Brain (organoid and tissue), 16 donors: ENCODE measurements at places on chromosomes 3 and 15. TPM values are rescaled to one million over a fixed set of nuclear protein-coding genes. Genes with fewer than 3 reads are reported as not detected.

The KLF15 gene
- polyA plus RNA-seq, result 11.0 TPM

The AMT gene
- 2.7 TPM for polyA plus RNA-seq

The GPR156 gene
- polyA plus RNA-seq, result not detected

The ANKRD63 gene
- not detected for polyA plus RNA-seq

The SLC28A1 gene
- not detected for polyA plus RNA-seq

The LYZL4 gene
- not detected for polyA plus RNA-seq

The LRRIQ4 gene
- not detected for polyA plus RNA-seq

The PCSK6 gene
- polyA plus RNA-seq, result 31.9 TPM

The KAT2B gene
- polyA plus RNA-seq, result 6.8 TPM

The DISP2 gene
- 16.3 TPM for polyA plus RNA-seq

The CD200R1 gene
- polyA plus RNA-seq, result not detected

The ECE2 gene
- polyA plus RNA-seq, result 9.5 TPM

The DNAJA4 gene
- 24.2 TPM for polyA plus RNA-seq

The CHRNA5 gene
- 3.9 TPM for polyA plus RNA-seq

The CPEB1 gene
- polyA plus RNA-seq, result 13.5 TPM

The XCR1 gene
- not detected for polyA plus RNA-seq

The HGD gene
- polyA plus RNA-seq, result not detected

The ABCF3 gene
- 44.2 TPM for polyA plus RNA-seq

The AGTR1 gene
- 0.20 TPM for polyA plus RNA-seq

The VGLL3 gene
- not detected for polyA plus RNA-seq

The TMEM158 gene
- polyA plus RNA-seq, result 13.0 TPM

The GAP43 gene
- 151 TPM for polyA plus RNA-seq

The GPR149 gene
- not detected for polyA plus RNA-seq

The GREM1 gene
- 4.4 TPM for polyA plus RNA-seq

The DOCK3 gene
- 8.0 TPM for polyA plus RNA-seq

The ARGFX gene
- polyA plus RNA-seq, result not detected

The MORC1 gene
- not detected for polyA plus RNA-seq

The MUC13 gene
- not detected for polyA plus RNA-seq
